Stimulated activated CD8-positive, alpha-beta memory T cell treated with anti-CD3 and anti-CD28 coated beads, Interleukin-4, amount 100 ng/mL, for 1 hour (primary cell): ENCODE measurements at places on chromosomes 2 and 18.

DNA sequence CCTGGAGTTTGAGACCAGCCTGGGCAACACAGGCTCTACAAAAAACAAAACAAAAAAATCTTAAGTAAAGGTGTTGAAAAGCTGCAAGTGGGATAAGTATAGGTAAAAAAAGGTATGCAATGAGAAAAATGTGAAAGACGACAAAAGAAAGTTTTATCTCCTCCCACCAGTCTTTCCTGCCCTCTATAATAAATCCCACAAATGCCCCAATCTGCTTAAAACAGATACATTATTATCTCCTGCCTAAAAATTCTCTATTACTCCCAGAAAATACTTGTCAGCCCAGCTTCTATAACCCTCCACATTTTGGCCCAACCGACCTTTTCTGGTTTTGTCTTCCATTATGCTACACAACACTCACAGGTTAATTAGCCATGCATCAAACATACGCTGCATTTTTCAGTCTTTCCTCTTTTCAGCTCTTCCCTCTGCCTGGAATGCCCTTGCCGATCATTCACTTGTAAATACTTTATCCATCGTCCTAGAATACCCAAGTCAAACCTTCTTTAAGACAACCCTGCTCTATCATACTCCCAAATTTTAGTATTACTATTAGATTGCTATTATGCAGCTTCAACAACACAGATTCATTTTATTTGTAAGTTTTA lies 10.8 kb downstream of the ASXL2 start:
- DNase-seq = no peak

DNA sequence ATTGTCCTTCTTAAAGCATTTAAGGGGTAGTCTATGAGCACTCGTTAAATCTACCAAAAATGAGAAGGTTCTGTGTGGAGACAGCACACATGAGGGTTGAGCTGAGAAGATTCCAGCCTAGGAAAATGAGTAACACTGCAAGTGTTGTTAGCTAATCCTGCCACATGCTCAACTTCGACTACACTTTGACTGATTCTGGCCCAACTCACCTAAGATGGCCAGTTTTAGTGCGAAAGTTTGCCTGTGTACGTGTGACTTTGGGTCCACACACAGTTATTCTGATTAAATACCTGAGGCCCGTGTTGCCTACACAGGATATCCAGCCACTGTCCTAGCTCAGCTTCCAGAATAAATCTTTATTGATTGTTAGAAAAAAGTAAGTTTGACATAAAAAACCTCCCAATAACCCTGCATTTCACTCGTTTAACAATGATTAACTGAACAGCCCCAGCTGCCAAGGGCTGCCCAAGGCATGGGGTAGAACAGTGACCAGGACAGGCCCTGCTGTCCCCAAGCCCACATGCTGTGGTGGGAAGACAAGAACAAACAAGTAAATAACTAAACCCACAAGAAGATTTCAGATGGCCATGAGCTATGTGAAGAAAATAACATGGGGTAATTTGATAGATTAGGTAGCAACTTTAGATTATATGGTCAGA lies 14.7 kb upstream of the CERS6 start:
- no peak for DNase-seq

DNA sequence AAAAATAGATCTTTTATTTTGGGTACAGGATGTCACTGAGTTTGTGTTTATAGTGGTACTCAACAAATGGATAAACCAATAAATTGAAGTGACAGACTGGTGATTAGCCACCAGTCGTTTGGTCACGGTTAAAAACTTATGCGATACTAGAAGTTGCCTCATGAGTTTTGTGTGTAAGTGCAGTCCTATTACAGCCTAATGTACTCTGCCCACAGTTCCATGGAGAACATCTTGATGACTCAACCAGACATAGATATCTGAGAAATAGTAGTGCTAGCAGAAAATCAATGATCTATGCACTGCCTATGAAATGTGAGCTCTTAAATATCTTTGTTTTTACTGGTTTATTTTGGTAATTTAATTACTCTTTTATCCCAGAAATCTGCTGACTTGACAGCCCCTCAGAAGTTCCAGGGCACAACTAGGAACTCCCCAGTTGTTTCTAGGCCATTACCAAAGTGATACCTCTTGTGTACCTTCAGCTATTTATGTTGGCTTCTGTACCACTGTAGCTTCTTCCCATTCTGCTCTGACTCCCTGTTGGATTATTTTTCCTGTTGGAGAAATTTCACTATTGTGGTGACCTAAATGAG lies 209.1 kb upstream of the KCNJ3 start:
- no peak for DNase-seq

- DNase-seq = no peak
Measured at GRCh38 chr2:34316788-34317187, 717.7 kb upstream of the FAM98A start.

DNA sequence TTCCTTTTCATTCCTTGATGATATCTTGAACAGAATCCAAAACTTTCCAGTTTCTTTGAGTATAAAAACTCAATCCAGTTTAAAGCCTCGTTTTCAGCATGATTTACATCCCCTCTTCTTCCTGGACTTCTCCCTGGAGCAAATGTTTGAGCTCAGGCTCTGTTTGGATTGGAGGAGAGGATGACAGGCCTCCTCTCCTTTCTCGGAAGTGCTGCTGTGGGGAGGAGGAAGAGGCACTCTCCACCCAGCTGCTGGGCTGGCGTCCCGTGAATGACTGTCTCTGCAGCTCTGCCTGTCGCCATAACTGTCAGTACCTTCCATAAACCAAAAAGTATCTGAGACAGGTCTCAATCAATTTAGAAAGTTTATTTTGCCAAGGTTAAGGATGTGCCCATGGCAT lies 238.2 kb upstream of the AGAP1 start:
- no peak for DNase-seq

- DNase-seq = no peak
Measured at GRCh38 chr18:32629981-32630700, 142.7 kb downstream of the KLHL14 start.

DNA sequence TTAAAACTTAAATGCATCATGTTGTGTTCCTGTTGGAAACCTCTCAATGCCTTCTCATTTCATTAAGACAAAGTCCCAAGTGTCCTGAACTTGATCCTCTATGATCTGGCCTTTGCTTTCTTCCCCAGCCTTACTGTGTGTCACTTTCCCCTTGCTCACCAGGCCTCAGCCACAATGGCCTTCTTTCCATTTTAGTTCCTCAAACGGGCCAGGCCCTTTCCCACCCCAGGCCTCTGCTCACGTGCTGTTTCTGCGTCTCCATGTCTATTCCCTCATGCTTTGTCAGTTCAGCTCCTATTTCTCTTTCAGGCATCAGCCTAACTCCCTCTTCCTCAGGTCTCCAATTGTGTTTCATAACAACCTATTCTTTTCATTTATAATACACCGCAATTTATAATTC lies 19.5 kb downstream of the CXCR4 start:
- no peak for DNase-seq

- DNase-seq = no peak
Measured at GRCh38 chr2:152466041-152466440, 131.1 kb downstream of the FMNL2 start.

- no peak for DNase-seq
Measured at GRCh38 chr18:30457156-30457555, 585.4 kb downstream of the DSC3 start.

- no peak for DNase-seq
Measured at GRCh38 chr2:53668624-53669026, 99.0 kb upstream of the CHAC2 start.

GRCh38 chr2:140863713-140864112 lies 1267.1 kb downstream of the LRP1B start:
- DNase-seq = no peak

GRCh38 chr18:37714691-37715090 lies 149.1 kb upstream of the CELF4 start:
- DNase-seq = no peak

DNA sequence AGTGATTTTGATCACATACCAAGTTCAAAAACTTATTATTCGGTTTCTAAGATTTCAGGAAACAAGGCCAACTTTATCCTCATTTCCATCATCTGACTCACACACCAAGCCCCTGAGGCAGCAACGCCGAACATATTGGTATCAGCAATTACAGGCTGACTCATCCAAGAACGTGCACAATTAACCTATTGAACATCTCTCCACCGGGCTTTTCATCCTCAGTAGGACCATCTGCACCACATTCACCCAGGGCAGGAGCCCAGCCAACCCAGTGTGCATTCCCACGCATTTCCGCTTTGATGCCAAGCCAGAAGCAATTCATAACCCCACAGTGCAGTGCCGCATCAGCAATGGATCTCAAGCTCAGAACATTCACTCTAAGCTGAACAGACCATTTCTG lies 52.9 kb downstream of the SCG2 start:
- DNase-seq = no peak

DNA sequence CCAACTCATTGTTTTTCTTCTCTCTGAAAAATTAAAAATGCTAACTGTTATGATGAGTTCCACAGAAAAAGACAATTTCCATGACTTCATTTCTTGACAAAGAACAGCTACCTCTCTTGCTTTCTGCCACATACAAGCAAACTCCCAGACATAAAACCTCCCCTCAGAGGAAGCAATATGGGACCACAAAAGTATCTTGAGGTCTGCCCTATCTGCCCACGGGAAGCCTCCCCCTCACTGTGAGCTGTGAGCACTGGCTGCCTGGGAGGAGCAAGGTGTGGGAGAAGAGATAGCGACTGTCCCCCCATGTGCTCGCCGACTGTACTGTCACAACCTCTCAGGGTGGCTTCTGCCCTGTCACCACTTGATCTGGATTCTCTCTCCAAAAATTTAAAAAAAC lies 69.7 kb upstream of the NRP2 start:
- DNase-seq = no peak

GRCh38 chr18:58015065-58015780 lies 28.8 kb upstream of the NEDD4L start:
- DNase-seq = no peak

- DNase-seq = no peak
Measured at GRCh38 chr2:119407430-119408220, 24.0 kb upstream of the TMEM37 start.

DNA sequence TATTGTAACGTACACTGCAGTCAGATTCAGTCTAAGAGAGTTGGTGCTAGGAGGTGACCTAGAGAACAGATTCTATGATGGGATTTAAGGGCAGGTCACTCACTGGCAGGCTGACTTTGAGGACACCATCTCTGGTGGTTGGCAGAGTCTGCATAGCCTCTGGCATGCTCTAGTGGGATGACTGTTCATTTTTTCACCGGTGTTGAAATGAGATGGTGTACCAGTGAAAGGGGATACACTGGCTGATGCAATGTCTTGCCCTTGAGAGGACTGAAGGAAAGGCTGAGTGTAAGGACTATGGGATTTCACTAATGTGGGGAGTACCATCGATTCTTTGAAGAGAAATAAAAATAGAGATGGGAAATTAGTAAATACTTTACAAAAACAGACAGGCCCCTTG lies 186.9 kb upstream of the PIEZO2 start:
- DNase-seq = no peak
